ENCODE measurements at places on chromosomes 3 and 15. TPM values are rescaled to one million over a fixed set of nuclear protein-coding genes. Genes with fewer than 3 reads are reported as not detected.
A peak's percentile ranks its signal among the peaks of the same experiment; 100 is the strongest.

DNA sequence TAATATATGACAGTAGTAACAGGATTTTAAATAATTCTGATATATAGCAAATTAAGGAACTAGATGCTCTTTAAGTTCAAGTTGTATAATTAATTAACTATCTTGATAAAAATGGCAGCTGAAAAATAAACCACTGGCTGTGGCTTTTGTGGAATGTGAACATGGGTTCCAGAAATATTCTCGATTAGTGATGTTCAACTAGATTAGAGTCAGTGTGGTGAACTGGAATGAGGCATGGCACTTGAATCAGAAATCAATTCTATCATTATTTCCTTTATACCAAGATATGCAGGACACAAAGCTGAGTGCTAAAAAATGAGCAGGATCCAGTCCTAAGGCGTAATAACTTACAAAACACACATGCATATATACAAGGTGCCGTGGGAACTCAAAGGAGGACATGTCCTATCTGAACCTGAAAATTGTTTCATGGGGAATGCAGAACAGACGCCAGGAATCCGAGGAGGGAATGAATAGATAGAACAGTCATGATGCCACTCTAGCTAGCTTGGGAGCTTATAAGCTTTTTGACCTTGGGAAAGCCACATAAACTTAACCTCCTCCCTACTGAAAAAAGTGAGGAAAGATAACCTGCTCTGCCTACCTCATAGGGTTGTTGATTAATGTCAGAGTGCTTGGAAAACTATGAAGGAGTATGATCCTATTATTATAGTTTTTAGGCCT, 402.4 kb downstream of the PLCL2 start:
- no peak overlapping the region for H3K4me3 ChIP-seq
- H3K27ac ChIP-seq: no peak overlapping the region
- H3K36me3 ChIP-seq: peaks cover 26% of the 10 kb centered on the region
- DNase-seq: no peak
- H3K27me3 ChIP-seq: no peaks in the 10 kb centered on the region

- H3K27me3 ChIP-seq: no peaks in the 10 kb centered on the region
- H3K4me1 ChIP-seq: no peaks in the 10 kb centered on the region
- no peak overlapping the region for H3K4me3 ChIP-seq
- no peak for DNase-seq
- no peak overlapping the region for H3K27ac ChIP-seq
Observed at GRCh38 chr3:139655909-139656595, 21.7 kb downstream of the NMNAT3 start.

DNA sequence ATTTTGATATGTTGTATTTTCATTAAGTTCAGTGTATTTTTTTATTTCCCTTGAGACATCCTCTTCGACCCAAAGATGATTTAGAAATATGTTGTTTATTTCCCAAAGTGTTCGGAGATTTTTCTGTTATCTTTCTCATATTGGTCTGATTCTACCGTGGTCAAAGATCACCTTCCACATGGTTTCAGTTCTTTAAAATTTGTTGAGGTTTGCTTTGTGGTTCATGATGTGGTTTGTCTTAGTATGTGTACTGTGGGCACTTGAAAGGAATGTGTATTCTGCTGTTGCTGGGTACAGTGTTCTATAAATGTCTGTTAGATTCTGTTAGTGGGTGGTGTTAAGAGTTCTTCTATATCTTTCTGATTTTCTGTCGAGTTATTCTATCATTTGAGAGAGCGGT, 103.4 kb upstream of the FHIT start:
- H3K4me3 ChIP-seq: no peak overlapping the region
- no peak overlapping the region for H3K27ac ChIP-seq
- H3K36me3 ChIP-seq: no peaks in the 10 kb centered on the region
- H3K27me3 ChIP-seq: no peaks in the 10 kb centered on the region

DNA sequence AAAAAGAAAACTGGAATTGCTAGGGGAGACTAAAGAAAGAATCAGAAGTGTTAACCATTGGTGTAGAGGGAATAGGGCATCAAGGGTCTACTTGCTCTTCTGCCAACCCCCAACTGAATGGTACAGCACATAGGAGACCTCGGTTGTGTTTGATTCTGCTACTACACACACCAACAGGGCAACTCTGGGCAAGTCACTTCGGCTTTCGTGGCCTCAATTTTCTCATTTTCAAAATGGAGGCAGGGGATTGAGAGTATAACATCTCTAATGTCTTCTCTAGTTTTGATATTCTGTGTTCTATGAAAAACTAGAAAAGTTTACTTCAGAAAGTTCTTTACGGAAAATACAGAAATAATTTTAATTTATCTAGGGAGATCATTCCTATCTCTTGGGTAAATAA, 120.3 kb upstream of the PHLDB2 start:
- H3K27ac ChIP-seq: no peak overlapping the region
- no peaks in the 10 kb centered on the region for H3K36me3 ChIP-seq
- H3K4me3 ChIP-seq: no peak overlapping the region
- H3K4me1 ChIP-seq: no peaks in the 10 kb centered on the region

DNA sequence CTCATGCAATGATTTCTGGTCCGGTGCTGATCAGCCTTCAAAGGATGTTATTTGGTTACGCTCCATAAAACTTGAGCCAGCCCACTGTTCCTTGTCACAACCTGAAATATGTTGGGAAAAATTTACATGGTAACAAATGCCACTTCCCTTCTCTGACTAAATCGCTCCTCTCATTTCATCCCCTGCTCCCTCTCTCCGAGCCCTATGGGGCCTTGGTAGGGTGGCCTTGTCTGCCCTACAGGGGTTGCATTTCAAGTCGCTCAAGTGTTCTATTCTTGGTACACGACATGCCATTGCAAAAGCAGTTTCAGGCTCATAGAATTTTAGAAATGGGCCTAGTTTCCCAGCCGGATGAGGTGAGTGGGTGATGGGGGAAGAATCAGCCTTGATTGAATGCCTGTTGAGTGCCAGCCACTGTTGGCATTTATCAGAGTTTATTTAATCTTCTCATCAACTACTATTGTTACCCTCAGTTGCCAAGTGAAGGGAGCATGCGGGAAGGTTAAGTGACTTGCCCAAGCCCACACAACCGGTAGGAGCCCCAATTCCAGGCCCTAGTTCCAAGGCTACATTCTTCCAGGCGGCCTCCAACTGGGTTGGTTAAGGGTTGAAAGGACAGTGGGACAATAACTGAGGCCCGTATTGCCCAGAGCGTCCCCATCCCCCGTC, 961 bp upstream of the ABHD2 start:
- H3K27me3 ChIP-seq: no peaks in the 10 kb centered on the region
- H3K4me3 ChIP-seq: peak overlapping the region; percentile 96
- H3K4me1 ChIP-seq: peaks cover 42% of the 10 kb centered on the region
- no peak for DNase-seq
- H3K36me3 ChIP-seq: no peaks in the 10 kb centered on the region
- H3K27ac ChIP-seq: peak overlapping the region; percentile 42

- no peaks in the 10 kb centered on the region for H3K4me1 ChIP-seq
- no peaks in the 10 kb centered on the region for H3K27me3 ChIP-seq
- no peak for DNase-seq
- no peak overlapping the region for H3K4me3 ChIP-seq
Observed at GRCh38 chr15:86138798-86139197, 59.1 kb downstream of the AGBL1 start.

DNA sequence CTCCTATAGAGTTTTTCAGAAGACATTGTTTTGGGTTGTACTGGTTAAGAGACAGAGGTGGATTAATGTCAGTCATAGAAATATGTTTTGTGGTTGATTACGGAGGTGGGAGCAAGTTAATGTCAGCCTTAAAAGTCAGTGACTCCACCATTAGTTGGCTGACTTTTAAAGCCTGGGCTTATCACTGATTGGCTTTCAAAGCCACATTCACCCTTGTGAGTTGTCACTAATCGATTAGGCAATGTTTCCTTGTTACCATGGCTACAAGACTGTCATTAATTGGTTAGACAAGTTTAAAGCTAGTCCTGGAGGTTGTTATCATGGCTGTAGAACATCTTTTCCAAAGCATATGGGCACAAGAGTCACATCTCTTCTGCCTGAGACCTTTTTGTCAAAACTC, 73.0 kb downstream of the NEO1 start:
- no peak overlapping the region for H3K4me3 ChIP-seq
- H3K36me3 ChIP-seq: no peaks in the 10 kb centered on the region
- no peaks in the 10 kb centered on the region for H3K27me3 ChIP-seq
- H3K27ac ChIP-seq: no peak overlapping the region
- H3K4me1 ChIP-seq: no peaks in the 10 kb centered on the region

DNA sequence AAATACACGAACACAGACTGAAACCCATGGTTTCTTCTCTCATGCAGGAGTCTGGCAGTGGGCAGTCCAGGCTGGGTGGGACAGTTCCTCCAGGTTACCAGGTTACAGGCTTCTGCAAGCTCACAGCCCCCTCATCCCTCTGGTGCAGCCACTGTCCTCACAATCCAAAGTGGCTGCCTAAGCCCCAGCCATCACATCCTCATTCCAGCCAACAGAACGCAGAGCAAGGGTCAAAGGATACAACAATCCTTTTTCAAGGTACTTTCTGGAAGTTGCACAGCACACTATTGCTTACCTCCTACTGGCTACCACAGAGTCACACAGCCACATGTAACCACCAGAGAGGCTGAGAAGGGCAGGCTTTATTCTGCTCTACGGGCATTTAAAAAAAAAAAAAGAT, 154.6 kb downstream of the NUP210 start:
- no peak overlapping the region for H3K4me3 ChIP-seq
- peaks cover 11% of the 10 kb centered on the region for H3K4me1 ChIP-seq
- H3K36me3 ChIP-seq: no peaks in the 10 kb centered on the region
- no peak overlapping the region for H3K27ac ChIP-seq

DNA sequence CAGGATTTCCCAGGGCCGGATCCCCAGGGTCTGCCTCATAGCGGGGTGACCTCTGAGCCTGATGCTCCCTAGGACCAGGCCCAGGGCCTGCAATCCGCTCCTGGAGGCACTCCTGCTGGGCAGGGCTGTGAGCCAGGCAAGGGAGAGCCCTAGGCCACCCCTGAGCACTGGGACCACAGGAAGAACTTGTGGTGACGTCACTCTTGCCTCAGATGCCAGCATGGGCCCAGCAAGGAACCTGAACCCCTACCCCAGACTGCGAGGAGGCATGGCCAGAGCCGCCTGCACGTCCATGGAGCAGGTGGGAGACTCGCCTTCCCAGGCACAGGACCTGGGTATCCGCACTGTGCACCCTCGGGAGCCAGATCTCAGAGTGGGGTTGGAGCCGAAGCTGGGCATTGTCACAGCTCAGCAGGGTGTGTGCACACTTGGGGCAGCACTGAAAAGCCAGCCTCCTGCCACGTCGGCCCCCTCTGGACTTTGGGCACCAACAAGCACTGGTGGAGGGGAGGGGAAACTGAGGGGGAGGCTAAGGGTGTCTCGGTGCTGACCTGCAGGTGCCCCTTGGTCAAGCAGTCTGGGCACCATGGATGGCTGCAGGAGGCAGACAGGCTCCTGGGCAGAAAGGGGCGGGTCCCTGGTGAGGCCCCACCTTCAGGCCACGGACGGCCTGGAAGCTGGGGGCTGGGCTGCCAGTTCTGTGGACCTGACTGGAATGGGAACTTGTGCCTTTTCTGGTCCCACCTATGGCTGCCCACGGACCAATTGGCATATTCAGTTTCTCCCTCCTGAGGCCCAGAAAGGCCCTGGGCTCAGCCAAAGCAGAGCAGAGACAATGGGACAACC, 49.3 kb downstream of the SLC6A20 start:
- H3K36me3 ChIP-seq: peaks cover 23% of the 10 kb centered on the region
- no peak overlapping the region for H3K4me3 ChIP-seq
- peaks cover 5% of the 10 kb centered on the region for H3K4me1 ChIP-seq

GRCh38 chr15:63244976-63245645, 32.3 kb upstream of the APH1B start:
- H3K27ac ChIP-seq: peak overlapping the region; percentile 1
- H3K4me3 ChIP-seq: no peak overlapping the region
- DNase-seq: no peak
- H3K27me3 ChIP-seq: no peaks in the 10 kb centered on the region
- peaks cover 11% of the 10 kb centered on the region for H3K4me1 ChIP-seq
- no peaks in the 10 kb centered on the region for H3K36me3 ChIP-seq

GRCh38 chr3:131541288-131541687, 38.5 kb upstream of the MRPL3 start:
- no peak overlapping the region for H3K4me3 ChIP-seq
- DNase-seq: no peak

- H3K36me3 ChIP-seq: no peaks in the 10 kb centered on the region
- H3K27me3 ChIP-seq: no peaks in the 10 kb centered on the region
- DNase-seq: no peak
- no peaks in the 10 kb centered on the region for H3K4me1 ChIP-seq
- no peak overlapping the region for H3K4me3 ChIP-seq
Observed at GRCh38 chr15:36230776-36231175, 348.6 kb upstream of the CDIN1 start.

- peaks cover 7% of the 10 kb centered on the region for H3K4me1 ChIP-seq
- H3K27ac ChIP-seq: no peak overlapping the region
Observed at GRCh38 chr3:16355828-16356227, 90.8 kb downstream of the OXNAD1 start.

GRCh38 chr3:14532691-14533456, 7.3 kb downstream of the GRIP2 start:
- H3K36me3 ChIP-seq: no peaks in the 10 kb centered on the region
- no peak for DNase-seq
- H3K27ac ChIP-seq: no peak overlapping the region
- H3K4me3 ChIP-seq: no peak overlapping the region
- no peaks in the 10 kb centered on the region for H3K27me3 ChIP-seq

GRCh38 chr15:85062560-85062959, 80.9 kb downstream of the PDE8A start:
- no peak overlapping the region for H3K4me3 ChIP-seq
- DNase-seq: no peak

DNA sequence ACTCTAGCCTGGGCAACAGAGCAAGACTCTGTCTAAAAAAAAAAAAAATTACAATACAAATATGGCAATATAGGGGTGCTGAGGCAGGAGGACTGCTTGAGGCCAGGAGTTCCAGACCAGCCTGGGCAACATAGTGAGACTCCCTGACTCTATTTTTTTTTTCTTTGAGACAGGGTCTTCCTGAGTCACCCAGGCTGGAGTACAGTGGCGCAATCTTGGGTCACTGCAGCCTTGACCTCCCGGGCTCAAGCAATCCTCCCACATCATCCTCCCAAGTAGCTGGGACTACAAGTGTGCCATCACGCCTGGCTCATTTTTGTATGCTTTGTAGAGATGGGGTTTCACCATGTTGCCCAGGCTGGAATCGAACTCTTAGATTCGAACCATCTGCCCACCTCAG, 17.3 kb upstream of the RAB11A start:
- DNase-seq: no peak
- H3K4me1 ChIP-seq: no peaks in the 10 kb centered on the region
- no peaks in the 10 kb centered on the region for H3K27me3 ChIP-seq
- H3K27ac ChIP-seq: no peak overlapping the region
- H3K4me3 ChIP-seq: no peak overlapping the region
- no peaks in the 10 kb centered on the region for H3K36me3 ChIP-seq

The PP2D1 gene
- total RNA-seq: not detected

The TIMP4 gene
- total RNA-seq: not detected

The CD80 gene
- 26.5 TPM for total RNA-seq

The CPEB1 gene
- total RNA-seq: 0.62 TPM

The ABHD6 gene
- 22.2 TPM for total RNA-seq

The MASP1 gene
- not detected for total RNA-seq

The UBA7 gene
- total RNA-seq: 436 TPM

The IL20RB gene
- 0.84 TPM for total RNA-seq

The FOXB1 gene
- not detected for total RNA-seq

The MEGF11 gene
- not detected for total RNA-seq

The AQP9 gene
- total RNA-seq: not detected

The ASB14 gene
- total RNA-seq: not detected

The CD200R1 gene
- total RNA-seq: 4.4 TPM

Measured in B cell (primary cell).